EL (cell line): ENCODE measurements at places on chromosomes 2 and 18.

GRCh38 chr2:6921321-6921922, 4.2 kb downstream of the RNF144A start:
- no peak for DNase-seq

DNA sequence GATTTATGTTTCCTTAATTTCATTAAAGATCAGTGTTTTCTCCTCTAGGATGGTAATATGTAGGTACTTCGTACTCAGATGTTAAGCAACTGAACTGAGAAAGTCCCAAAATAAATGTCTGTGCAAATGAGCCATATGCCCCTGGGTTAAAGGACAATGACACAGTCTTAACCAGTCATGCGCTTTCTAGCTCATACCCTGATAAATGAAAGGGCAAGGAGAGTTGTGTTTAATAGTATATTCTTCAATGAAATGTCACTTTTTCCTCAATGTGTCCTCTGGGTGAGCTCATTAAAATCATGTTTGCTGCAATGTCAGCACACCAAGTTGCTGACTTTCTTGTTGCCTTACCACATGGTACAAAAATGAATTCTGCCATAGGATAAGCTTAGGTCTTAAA, 856.3 kb downstream of the TMEM182 start:
- no peak for DNase-seq

GRCh38 chr18:8685141-8685913, 20.0 kb upstream of the MTCL1 start:
- peak; percentile 49 for DNase-seq

DNA sequence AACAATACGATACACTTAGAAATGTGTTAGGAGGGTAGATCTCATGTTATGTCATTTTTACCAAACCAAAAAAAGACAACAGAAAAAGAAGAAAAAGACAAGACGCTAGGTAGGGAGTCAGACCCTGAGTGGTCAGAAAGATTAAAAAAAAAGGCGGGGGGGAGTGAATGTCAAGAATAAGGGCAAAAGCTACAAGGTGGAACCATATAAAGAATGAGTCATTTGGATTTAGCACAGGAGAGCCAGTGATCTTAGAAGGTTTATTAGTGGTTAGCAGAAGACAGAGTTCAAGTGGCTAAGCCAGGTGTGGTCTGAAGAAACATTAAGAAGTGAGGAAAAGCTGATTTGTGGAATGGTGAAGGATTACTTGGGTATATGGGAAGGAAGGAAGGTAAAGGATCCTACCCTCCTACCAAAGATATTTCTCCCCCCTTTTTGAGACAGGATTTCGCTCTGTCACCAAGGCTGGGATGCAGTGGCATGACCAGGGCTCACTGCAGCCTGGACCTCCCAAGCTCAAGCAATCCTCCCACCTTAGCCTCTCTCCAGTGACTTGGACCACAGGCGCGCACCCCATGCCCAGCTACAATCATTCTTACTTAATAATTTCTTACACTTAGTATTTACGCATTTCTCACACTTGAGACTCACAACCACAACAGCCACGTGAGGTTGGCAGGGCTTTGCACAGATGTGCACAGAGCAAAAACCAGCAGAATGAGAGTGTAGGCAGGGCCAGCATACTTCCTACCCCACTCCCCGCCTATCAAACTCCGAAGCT, 2.6 kb downstream of the DSC2 start:
- no peak for DNase-seq

- DNase-seq = no peak
Measured at GRCh38 chr2:157488877-157489276, 45.0 kb upstream of the CYTIP start.

DNA sequence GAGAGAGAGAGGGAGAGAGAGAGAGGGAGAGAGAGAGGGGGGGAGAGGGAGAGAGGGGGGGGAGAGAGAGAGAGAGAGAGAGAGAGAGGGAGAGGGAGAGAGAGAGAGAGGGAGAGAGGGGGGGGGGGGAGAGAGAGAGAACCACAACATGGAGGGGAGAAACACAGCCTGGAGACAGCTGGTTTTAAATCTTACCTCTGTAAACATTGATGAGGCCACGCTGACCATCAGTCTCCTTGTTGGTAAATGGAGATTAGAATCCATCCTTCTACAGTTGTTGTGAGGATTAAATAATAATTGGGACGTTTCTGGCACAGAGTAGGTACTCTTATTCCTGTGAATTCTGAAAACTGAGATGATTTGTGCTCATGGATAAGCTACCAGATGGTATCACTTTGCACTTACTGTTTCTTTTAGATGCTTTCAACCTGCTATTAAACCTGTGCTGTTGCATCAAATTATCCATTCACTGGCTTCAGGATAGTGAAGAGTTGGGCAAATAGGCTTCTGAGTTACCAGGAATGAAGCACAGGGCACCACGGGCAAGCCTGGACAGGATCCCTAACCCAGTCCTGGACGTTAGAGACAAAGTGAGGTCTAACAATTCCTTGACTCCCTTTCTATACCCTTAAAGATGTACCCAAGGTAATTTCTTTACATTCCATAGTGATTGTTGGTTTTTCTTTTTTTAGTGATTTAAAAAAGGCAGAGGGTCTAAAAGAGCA, 318.1 kb downstream of the ZNF521 start:
- DNase-seq = no peak

DNA sequence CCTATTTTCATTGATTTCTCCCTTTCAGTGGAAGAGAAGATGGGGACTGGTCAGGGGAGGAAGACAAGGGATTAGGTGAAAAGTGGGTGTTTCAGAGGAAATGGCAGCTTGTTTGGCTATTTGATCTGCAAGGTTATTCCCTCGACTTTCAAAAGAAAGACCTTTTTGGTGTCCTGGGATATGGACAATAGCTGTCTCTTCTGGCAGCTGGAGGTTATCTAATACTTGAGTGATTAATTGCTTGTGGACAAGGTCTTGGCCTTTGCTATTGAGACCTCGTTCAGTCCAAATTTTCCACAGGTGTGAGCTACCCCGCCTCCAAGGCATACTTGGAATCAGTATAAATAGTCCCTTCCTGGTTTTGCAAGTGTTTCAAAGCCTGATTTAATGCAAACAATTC, 33.3 kb upstream of the TRAPPC8 start:
- no peak for DNase-seq

- no peak for DNase-seq
Measured at GRCh38 chr2:7497178-7497577, 580.0 kb downstream of the RNF144A start.

- no peak for DNase-seq
Measured at GRCh38 chr2:84212611-84213314, 246.3 kb downstream of the SUCLG1 start.

GRCh38 chr2:236308855-236309668, 44.9 kb upstream of the ASB18 start:
- DNase-seq = no peak

- no peak for DNase-seq
Measured at GRCh38 chr18:13260197-13260934, 41.8 kb downstream of the LDLRAD4 start.

- DNase-seq = no peak
Measured at GRCh38 chr18:74006143-74006542, 141.5 kb downstream of the FBXO15 start.

DNA sequence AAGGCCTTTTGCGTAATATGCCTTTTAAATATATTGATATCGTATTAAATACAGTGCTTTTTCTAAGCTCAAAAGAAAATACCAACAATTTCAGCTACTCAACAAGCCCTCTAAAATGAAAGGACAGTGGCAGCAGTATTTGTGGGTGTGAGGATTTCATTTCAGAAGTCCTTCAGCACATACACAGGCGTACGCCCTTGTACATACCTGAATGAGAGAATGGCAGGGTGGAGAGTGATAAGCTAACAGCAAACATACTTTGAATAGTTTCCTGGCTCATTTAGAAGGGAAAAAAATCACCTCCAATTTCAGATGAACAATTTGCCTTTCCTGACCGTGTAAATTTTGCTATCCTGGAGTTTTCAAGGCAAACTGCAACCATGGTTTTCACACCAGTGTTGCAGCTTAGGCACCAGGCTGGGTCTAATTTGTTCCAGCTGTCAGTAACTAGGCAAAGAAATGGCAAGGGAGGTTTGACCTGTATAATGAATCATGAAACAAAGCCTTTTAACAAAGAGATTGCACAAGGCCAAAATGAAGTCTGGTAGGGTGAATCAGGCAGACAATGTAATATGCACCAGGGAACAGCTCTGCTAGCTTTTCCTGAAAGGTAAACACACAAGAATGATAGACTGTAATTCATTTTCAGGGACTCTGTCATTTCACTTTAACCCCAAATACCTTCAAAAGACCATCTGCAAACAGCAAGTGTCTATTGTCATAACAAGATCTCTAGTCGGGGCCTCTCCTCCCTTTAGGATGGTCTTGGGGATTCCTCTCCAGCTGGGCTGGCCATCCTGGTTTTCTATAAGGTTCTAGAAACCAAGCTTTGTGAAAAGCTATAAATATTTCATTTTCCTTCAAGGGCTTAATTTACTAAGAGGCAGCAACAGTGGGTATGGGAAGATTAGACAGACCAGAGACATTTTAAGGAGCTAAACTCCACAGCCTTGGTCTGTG, 11.5 kb downstream of the ANKRD29 start:
- DNase-seq = peak; percentile 80

GRCh38 chr2:56286936-56287335, 103.1 kb downstream of the CCDC85A start:
- DNase-seq = peak; percentile 20

GRCh38 chr2:206361407-206362045, 81.8 kb upstream of the ADAM23 start:
- no peak for DNase-seq

- DNase-seq = no peak
Measured at GRCh38 chr18:69737851-69738250, 209.8 kb downstream of the CD226 start.

DNA sequence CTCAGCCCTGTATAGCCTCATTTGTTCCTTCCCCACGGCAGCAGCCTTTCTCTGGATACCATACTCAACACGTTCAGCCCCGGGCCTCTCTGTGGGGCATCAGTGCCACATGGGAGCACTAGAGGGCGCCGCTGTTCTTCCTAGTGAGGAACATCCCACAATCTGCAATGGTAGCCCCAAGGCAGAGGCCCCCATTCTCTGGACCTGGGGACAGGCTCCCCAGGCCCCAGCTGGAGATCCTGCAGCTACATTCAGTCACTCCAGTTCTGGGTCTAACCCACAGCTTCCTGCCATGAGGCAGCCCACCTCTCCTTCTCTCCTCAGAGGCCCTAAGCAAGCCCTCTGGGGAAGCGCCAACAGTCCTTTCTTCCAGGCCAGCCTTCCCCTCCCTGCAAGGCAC, 14.2 kb upstream of the SFXN5 start:
- DNase-seq = peak; percentile 77

DNA sequence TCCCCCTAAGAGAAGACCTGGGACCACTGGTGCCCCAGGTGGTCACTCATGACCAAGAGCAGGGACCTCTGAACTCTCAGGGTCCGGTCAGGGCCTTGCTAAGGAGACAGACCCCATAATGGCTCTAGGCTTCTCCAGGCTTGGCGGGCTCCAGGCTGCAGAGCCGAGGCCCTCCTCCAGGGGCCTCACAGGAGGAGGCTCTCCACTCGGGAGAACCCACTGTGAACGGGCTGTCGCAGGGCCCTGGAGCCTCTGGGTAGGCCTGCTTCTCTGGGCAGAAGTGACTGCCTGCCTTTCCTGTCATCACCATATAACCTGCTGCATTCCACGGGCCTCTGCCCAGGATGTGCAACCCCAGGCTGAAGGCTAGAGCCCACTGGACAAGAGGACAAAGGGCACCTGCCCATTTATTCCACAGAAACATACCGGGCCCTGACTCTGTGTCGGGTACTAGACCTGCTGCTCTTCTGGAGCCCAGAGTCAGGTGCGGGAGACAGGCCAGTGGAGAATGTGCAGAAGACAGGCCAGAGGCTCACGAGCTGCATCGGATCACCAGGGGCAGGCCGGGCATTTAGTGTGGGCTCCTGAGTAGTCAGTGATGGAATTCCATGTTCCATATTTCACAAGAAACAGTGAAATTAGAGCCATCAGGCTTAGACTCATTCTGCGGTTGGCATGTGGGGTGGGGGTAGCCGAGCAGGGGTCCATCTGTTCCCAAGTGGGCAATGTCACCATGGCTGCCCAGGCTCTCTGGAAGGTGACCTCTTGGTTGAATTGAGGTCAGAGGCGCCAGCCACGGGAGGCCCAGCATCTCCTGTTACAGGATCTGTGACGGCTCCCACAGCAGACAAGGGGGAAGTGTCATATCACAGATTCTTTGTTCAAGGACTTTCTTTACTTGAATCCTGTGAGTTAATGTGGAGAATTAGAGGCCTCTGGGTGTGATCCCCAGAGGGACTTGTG, 220.8 kb downstream of the SH3RF3 start:
- no peak for DNase-seq

- DNase-seq = no peak
Measured at GRCh38 chr2:159790323-159790722, 7.7 kb downstream of the CD302 start.

DNA sequence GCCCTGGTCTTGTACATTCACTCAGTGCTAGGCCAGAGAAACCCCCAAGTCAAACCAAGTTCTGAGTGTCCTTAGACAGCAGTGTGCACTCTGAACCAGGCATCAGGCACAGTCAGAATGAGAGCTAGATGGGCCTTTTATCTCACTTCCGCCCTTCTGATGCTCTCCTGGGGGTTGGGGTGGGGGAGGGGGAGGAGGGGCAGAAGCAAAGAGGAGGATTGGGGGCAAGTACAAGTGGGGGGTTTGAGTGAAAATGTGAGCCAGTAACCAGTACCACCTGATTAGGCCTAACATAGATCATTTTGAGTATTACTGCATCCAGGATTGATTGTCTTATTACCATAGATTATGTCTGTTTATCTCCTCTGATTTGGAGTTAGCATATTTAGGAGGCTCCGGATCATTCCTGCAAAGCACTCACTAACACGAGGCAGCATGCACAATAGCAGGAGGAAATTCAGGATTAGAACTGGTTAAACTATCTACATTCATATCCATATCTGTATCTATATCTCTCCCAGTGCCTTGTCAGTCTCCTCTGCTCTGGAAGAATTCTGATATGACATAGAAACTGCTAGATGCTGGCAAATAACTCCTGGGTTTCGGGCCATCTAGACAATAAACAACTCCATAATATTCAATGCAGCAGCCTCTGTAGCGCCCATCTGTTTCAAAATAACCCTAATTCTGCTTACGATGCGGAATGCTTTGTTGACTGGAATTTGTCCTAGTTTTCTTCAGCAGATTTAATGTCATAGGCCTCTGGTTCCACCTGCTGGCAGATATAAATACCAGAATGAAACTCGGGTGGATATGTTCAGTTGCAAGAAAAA, 149.1 kb downstream of the RHBDD1 start:
- DNase-seq = peak; percentile 80

GRCh38 chr18:10685484-10685883, 159.7 kb downstream of the NAPG start:
- no peak for DNase-seq

GRCh38 chr2:236866542-236867340, 218.9 kb upstream of the COPS8 start:
- no peak for DNase-seq

- DNase-seq = no peak
Measured at GRCh38 chr2:121776885-121777698, 21.6 kb downstream of the TSN start.
